Common myeloid progenitor, CD34-positive (primary cell): ENCODE measurements at places on chromosomes 7 and 10.
A peak's percentile ranks its signal among the peaks of the same experiment; 100 is the strongest.

- DNase-seq = no peak
These were observed 24.3 kb downstream of the PDZD8 start for GRCh38 chr10:117350909-117351308.

GRCh38 chr10:46545861-46546590 is 10.4 kb downstream of the GPRIN2 start:
- no peak for DNase-seq

GRCh38 chr7:141666071-141666470 is 35.9 kb downstream of the DENND11 start:
- DNase-seq = no peak

GRCh38 chr7:123494193-123494796 is 40.1 kb downstream of the IQUB start:
- DNase-seq = peak; percentile 71
